Stimulated activated CD8-positive, alpha-beta memory T cell treated with anti-CD3 and anti-CD28 coated beads, Interleukin-7, amount 100 ng/mL, for 48 hours (primary cell): ENCODE measurements at places on chromosomes 7 and 10.

DNA sequence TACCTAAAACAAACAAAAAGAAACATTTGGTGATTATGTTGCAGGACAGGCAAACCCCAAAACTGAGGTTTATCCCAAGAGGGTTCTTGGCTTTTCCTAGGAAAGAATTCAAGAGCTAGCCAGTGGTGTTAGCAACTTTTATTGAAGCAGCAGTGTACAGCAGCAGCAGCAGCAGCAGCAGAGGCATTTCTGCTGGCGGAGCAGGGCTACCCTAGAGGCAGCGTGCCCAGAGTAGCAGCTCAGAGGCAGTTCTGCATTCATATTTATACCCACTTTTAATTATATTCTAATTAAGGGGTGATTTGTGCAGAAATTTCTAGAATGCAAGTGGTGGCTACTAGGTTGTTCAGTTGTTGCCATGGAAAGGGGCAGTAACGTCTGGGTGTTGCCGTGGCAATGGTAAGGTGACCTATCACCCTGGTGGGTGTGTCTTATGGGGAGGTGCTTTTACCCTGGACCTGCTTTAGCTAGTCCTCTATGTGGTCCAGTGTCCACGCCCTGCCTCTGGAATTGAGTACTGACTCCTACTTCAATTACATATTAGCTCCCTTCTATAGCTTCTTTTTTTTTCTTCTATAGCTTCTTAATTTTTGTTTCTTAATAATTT lies 53.9 kb downstream of the VCL start:
- no peak for DNase-seq

DNA sequence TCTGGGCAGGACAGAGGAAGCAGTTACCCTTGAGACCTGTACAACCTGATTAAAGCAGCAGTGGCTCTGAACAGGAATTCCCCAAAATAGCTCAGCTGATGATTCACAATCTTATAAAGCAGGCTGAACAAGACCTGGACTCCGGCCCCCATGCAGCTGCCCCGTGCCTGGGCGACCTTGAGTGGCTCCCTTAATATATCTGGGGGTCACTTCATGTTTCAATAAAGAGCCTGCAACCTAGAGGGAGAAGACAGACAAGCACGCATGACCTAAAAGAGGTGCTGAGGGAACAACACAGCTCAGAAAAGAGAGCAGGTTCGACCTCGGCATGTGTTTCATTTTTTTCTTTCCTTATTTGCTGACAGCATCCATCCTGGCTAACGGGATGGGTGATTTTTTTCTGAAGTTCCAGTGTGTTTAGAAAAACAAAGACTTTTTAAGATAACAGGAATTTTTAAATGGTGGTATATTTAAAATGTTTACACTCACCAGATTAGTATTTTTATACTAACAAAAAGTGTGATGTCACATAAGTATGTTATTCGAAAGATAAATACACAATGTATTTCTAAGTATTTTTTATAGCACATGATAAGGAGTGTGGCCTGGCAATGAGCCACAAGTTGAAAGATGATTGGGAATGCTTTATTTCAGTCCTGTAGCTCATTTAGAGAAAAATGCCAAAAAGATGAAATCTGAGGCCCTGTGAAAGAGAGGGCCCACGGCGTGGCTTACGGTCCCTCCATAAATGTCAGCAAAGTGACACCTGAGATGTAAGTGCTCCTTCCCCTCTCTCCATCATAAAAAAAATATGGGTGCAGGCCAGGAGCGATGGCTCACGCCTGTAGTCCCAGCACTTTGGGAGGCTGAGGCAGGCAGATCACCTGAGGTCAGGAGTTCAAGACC lies 161.3 kb downstream of the SLIT1 start:
- no peak for DNase-seq

- peak; percentile 28 for DNase-seq
These were observed 804 bp downstream of the FRAT1 start for GRCh38 chr10:97319671-97320479.

DNA sequence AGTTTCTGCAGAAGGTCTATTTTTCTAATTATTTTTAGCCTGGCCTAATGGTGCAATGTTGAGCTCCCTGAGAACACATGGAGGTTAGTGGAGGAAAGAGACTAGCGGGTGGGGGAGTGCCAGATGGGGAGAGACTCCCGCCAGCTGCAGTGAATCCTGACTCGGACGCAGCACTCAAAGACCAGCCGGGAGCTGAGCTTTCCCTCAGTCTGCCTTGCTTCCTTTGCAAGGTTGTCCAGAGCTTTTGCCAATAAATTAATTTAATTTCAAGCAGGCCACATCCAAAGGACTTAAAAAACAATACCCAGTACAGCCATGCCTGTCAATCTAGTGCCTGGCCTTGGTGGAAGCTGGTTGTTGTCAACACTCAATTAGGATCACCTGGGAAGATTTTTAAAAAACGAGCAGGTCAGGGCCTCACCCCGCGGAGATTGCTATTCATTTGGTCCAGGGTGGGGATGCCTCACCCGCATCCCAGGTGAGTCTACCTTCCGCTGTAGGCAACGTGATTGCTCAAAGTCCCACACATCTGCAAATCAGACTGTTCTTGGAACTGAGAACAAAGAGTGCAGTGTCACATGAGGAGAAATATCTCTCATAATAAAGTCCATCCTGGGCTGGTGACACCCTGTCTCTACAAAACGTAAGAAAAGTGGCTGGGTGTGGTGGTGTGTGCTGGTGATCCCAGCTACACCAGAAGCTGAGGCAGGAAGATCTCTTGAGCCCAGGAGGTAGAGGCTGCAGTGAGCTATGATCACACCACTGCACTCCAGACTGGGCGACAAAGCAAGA lies 4.0 kb downstream of the CLRN3 start:
- no peak for DNase-seq

- no peak for DNase-seq
These were observed 6.9 kb upstream of the HYCC1 start for GRCh38 chr7:23020742-23021401.

DNA sequence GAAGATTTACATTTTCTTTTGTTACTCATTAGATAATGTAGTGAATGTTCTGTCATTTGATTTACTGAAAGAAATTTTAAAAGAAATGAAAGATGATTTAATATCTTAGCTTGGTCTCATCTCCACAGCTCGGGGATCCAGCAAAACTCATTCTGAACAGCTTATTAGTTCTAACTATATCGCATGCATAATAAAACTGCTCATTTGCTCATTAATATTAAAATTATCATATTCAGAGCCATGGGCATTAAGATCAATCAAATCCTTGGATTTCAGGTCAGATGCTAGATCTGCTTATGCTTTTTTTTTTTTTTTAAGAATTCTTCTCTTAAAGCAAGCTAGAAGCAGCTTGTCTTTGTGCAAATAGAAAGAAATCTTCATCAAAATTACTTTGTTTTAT lies 246.1 kb downstream of the FOXP2 start:
- no peak for DNase-seq

DNA sequence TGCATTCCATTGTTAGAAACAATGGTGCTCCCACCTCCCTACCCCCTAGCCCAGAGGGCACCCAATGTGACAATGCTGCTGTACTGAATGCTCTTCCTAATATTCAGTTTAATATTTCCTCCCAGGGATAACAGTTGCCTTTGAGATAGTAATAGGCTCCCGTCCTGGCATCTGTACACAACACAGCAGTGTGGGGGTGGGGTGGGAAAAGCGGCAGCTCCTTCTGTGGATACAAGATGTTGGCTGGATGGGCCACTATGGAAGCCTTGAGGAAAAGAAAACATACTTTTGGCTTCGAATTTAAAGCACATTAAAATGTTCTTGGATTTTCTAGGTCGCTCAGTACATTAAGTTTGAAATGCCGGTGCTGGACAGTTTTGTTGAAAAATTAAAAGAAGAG lies 9.2 kb upstream of the ZNF22 start:
- DNase-seq = no peak

DNA sequence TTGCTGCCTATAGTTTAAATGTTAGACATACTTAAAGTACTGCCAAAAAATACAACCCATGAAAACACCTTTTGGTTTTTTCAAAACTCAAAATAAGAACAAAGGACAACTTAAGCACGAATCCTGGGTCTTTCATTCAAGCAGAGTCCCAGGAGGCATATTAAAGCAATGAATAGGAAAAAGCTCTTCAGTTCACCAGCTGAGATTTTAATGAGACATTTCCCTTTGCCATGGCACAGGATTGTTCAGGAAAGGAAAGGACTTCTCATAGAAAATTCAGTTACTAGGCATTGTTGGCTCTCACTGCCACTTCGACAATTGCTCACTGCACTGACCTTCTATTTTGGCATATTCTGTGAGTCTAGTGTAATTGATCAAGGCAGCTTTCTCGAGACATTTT lies 133.5 kb upstream of the FEZF1 start:
- no peak for DNase-seq

- DNase-seq = no peak
These were observed 7.9 kb downstream of the LDB1 start for GRCh38 chr10:102112210-102112817.

GRCh38 chr10:79229071-79229541 lies 118.2 kb upstream of the PPIF start:
- no peak for DNase-seq

GRCh38 chr10:19595212-19595845 lies 220.9 kb upstream of the PLXDC2 start:
- no peak for DNase-seq

GRCh38 chr7:54932818-54933543 lies 85.8 kb upstream of the EGFR start:
- DNase-seq = no peak

- no peak for DNase-seq
These were observed 144.5 kb downstream of the RNF216 start for GRCh38 chr7:5636914-5637313.

- DNase-seq = no peak
These were observed 2.6 kb upstream of the TMEM130 start for GRCh38 chr7:98872328-98872924.

- no peak for DNase-seq
These were observed 87.5 kb downstream of the ANKRD7 start for GRCh38 chr7:118312051-118312450.

- DNase-seq = no peak
These were observed 136.7 kb downstream of the NEBL start for GRCh38 chr10:20760460-20760859.

DNA sequence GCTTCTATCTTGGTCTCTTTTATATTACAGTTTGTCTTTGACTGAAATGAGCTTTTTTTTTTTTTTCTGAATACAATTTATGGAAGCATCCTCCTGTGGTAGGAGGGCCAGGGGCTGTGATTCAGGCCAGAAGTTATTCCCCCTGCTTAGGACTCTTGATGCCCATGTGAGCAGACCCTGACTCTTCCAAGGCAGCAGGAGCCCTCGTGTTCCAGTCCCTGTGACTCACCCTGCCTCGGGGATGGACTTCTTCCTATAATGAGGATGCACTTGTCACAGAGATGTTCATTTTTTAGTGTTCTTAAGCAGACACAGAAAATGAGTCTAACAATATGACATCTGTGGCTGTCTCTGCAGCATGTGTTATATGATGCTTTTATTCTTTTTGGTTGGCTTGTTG lies 1293.7 kb upstream of the AUTS2 start:
- no peak for DNase-seq

DNA sequence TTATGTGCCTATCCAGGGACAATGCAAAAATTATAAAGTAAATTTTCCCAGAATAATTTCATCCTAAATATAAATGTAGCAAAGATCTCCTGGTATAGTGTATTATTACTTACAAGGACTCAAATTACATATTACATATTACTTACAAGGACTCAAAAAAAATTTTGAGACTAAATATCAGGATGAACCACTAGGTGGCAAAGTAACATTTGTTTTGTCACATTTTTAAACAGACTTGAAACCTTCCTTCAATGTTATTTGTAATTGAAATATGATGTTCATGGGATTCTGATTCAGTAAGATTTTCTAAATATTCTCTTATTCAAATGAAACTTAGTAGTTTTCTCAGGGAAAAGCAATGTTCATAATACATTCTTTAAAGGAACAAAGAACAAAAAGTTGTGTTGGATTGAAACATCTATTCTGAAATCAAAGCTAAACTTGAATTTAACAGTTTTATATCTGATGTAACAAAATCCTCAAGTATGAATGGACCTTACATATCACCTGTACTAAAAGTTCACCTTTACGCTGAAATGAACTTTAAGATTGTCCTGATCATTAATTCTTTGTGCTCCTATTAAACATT lies 74.3 kb upstream of the GNAI1 start:
- no peak for DNase-seq

DNA sequence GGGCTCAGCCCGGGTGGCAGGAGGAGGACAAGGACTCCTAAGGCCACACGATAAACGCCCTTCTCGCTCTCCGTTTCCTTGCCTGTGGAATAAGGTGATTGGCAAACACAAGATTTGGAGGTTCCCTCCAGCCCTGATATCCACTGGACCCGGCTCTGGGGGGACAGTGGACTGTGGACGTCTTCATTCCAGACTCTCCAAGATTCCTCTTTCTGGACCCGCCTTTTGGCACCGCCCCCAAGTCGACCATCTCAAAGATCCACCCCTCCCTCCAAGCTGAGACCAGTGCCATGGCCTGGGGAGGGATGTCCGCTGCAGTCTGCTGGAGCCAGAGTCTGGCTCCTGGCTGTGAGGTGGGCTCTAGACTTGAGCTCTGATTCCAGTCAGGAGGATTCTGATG lies 23.6 kb downstream of the ZNF783 start:
- DNase-seq = no peak

DNA sequence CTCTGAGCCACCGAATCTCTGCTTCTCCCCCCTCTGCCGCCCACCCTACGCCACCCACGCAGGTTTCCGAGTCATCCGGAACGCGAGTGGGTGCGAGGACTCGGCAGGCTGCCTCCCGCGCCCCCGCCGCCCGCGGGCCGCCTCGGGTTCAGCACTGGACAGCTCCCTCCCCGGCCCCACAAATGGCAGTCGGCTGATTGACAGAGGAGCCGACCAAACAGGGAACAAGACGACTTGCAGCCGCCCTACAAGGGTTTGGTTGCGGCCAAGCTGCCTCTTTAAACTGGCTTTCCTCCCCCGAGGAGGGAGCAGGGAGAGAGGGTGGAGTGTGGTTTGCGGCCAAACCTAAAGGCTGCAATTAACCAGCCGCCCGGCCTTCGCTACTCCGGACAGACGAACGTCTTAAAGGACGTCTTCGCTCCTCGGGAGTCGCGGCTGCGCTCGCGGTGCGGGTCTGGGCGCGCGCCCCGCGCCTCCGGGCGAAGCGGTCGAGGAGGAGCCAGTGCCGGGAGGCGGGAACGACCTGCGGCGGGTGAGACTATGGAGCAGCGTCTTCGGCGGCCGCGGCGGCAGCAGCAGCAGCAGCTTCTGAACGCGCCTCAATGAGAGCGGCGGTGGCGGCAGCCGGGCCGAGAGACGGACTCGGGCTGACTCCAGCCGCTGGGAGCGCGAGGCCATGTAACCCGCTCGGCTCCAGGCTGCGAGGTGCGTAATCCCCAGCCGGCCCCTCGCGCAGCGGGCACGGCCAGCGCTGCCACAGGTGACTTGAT lies at the start of gene GPR158:
Gene GPR158, plus strand, starts transcription at position 541 of the 770 bp plus-strand sequence. CDS start 420 bp downstream, outside the sequence.
- DNase-seq = peak; percentile 25

DNA sequence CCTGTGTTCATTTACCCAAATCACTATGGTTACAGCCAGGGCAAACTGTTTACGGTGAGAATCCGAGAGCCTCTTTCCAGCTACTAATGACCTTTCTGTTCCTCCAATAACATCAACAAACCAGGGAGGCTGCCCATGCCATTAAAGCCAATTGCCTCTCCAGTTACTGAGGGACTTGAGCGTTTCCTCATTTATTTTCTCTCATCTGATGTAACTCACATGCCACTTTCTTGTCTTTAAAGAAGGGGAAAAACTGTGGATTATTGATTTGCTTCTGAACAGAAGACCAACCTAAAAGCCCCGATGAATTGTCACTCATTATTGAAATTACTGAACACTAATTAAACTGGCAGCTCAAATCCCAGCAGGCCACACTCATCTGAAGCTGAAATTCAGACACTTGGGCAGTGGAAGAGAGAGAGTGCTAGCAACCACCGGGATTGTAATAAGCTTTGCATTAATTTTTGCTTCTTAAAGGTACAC lies 595.8 kb upstream of the MKI67 start:
- DNase-seq = no peak

- DNase-seq = peak; percentile 77
These were observed 21.1 kb downstream of the FAM53B start for GRCh38 chr10:124722798-124723783.
